ENCODE measurements at places on chromosomes 4 and X.

- DNase-seq: no peak
Observed at GRCh38 chrX:17605676-17606075, 131.6 kb upstream of the SCML1 start.

DNA sequence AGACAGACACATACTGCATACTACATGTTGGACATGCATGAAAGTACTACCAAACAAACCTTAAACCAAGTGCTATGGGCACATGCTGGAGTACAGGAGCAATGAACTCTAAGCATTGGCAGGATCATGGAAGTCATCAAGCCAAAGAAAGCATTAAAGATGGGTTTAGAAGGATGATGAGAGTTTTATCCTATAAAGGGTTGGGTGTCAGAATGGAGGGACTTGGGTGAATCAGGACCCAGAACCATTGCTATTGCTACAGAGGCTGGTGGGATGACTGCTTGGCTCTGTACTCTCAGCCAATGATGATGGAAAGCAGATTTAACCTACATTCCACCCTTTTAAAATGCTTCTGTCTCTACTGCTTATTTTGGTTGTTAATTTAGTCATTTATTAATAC lies 233.9 kb upstream of the EDA2R start:
- no peak for DNase-seq

- DNase-seq: no peak
Observed at GRCh38 chrX:41335958-41336331, 2.0 kb downstream of the DDX3X start.

DNA sequence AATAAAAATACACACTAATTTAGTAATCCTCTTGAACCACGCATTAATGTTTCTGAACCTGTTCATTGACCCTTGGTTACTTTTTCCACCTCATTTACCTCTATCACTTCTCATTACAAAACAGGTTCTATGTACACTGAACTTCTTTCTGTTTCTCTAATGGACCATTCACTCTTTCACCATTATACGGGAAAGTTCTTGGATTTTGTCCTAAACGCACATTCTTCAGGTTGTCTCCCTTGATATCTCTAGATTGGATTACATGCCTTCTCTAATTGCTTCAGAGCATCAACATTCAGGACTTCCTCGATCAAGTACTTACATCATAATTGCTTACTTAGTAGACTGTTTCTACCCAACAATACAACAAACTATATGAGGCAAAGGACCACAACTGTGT lies 359.4 kb upstream of the FSTL5 start:
- no peak for DNase-seq

GRCh38 chr4:107896158-107896645 lies 35.1 kb upstream of the CYP2U1 start:
- DNase-seq: no peak

DNA sequence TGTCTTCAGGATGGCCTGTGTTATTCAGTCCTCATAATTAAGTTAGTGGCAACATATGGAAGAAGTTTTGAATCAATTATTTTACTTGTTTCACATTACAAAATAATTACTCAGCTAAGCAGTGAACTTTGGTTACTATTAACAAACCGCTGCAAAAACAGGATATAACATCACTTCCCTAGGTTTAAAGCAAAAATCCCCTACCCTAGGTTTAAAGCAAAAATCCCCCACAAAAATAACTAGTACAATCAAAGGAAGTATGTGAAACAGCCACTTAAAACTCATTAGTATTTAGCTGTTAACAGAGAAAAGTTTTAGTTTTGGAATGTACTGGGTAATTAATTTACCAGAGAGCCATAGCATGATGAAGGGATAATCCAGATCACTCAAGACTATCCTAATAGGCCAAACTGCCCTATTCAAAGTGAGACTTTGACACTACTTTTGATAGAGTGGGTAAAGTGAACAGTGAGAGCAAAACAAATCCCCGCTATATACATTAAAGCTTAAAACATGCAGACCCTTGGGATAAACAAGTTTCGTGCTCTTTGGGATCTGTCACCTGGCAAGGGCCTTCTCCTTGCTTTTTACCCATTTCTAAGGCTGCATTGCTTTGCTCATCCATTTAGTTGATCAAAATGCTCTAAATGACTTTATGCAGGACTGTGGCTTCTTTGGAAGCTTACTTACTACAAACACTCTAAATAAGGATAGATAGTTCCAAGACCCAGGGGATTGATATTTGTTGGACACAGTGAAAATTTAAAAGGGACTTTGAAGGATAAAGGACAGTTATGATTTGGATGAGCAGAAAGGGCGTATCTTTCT lies 36.4 kb upstream of the GPR174 start:
- no peak for DNase-seq

DNA sequence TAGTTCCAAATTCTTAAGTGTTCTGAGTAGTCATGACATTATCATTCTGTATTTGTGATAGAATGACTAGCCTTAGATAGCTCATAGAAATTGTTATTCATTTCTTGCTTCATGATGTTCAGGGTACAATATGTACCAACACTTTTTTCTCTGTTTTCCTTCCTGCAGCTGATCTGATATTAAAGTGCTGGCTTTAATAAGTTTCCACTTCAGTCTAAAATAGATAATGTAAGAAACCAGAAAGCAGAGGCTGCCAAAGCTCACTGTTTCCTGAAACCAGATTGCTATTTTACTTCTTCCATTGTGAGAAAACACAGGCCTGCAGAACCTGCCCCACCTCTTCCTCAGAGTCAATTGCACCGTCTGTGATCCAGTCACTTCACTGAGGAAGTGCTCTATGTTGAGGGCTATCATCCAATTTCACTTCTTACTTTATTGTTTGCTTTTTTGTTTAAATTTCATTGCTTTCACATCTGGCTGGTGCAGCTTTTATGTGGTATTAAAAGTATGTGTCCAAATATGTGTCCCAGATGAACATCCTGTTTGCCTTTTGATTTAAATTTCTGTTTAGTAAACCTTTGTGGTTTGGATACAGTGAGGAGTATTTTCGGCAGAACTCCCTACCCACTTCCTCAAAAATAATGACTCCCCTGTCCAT lies 652.1 kb downstream of the ANKRD50 start:
- DNase-seq: no peak

DNA sequence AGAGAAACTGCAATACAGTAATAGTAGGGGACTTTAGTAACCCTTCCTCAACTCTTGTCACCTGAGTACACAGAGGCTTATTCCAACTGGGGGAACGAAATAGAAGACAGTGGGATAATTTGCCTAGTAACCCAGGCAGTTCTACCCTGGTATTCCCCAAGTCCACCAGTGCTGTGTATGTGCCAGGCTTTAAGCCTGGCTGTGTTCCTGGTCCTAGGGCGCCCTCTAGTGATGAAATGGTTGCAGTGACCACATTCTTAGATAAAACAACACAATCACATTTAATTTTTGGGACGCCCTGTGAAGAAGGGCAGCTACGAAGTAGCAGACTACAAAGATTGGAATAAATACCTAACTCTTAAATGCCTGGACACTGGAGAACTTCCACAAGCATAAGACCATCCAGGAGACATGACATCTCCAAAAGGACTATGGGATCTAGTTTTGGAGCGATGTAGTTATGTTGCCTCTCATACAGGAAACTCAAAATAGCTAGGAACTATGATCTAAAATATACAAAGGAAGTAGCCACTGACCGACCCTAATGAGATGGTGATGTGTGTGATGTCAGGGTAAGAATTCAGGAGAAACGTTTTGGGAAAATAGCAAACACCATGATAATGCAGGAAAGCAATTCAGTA lies 288.5 kb upstream of the ZCCHC13 start:
- DNase-seq: peak; percentile 21

- DNase-seq: no peak
Observed at GRCh38 chr4:163042306-163042705, 124.4 kb downstream of the NAF1 start.

DNA sequence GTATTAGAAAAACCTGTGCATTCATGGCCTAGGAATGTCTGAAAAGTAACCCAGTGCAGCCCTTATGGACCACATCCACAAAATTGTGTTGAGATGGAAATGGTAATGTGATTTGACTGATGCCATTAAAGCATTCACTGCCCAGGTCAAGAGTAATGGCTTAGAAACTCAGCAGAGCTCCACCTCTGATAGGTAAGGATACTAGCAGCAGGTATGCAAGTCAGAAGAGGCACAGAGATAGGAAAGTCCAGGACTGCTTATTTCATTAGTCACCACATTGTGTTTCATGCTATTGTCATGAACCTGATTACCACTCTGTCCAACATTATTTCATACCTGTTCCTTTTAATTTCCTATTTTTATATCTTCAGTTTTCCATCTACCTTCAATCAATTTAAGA lies 2042.2 kb downstream of the ARAP2 start:
- DNase-seq: no peak

GRCh38 chr4:119977076-119977940 lies 89.3 kb downstream of the MAD2L1 start:
- DNase-seq: no peak

DNA sequence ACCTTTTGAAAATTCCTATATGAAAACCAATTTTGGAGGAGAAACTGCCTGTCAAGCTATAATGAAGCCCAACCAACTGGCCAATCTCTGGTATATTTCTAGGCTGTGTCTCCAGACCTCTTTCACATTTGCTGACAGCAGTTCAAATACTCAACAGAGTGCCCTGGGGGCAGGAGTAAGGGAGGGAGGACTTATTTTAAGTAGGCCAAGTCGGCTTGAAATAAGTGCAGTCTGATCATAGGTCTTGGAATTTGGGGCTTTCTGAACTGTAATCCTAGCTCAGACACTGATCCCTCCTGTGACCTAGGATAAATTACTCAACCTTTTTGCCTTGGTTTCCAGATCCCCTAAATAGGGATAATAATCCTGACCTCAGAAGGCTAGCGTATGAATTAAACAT lies 59.4 kb upstream of the SLC7A11 start:
- DNase-seq: no peak

- DNase-seq: no peak
Observed at GRCh38 chr4:62898115-62898514, 1511.1 kb downstream of the TECRL start.

DNA sequence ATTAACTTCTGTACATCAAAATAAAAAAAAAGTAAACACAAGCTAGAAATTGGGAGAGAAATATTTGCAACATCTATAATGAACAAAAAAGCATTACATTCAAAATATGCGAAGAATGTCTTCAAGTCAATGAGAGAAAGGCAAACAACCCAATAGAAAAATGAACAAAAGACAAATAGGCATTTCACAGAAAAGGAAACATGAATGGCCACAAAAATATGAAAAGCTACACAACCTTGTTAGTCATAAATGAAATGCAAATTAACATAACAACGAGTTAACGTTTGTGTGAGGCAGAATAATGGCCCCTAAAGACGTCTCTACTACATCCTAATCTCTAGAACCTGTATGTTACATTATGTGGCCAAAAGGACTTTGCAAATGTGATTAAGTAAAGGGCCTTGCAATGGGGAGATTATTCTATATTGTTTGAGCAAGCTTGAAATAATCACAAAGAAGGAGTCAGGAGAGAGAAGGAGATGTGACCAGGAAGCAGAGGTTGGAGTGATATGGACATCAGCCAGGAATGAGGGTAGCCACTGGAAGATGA lies 86.8 kb downstream of the WDFY3 start:
- DNase-seq: no peak

DNA sequence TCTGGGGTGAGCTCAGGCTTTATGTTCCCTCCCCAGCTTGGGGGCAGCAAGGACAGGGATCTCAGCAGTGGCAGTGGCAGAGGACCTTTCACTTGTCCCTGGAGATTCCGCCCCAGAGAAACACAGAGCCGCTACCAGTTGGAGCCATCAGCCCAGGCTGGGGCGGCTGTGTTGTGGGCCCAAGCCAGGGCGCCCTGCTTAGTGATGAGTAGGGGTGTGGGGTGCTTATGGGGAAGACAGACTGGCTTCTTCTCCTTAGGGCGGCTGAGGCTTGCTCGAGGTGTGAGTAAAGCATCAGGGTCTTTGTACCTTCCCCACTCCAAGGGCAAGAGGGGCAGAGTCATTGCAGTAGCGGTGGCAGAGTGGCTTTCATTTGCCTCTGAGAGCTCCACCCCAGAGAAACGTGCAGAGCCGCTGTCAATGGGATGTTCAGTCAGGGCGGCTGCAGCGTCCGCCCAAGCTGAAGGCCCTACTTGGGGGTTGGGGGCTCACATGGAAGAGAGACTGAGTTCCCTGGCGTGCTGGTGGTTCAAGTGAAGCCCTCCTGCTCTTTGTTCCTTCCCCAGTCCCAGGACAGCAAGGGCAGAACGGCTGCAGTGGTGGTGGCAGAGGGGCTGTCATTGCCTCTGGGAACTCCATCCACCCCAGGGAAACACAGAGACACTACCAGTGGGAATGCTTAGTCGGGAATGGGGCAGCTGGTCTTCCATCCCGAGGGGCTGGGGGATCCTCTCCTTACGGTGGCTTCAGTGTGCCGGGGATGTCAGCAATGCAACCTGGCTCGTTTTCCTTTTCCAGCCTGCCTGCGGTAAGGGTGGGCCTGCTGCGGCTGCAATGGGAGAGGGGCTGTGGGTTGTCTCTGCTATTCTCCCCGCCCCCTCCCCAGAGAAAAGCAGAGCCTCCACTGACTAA lies 2142.5 kb upstream of the TENM3 start:
- DNase-seq: no peak

GRCh38 chrX:153554519-153555167 lies 37.2 kb downstream of the ATP2B3 start:
- no peak for DNase-seq

DNA sequence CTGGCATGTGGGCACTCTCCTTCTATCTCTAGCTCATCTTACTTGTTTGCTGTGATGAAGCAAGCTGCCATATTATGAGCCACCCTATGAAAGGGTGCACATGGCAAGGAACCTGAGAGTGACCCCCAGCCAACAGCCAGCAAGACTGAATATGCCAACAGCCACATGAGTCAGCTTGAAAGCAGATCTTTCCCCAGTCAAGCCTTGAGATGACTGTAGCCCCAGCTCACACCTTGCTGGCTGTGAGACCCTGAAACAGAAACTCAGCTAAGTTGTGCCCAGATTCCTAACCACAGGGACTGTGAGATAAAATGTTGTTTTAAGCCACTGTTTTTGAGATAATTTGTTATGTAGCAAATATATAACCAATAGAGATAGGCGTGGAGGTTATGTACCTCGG lies 36.2 kb downstream of the KDM5C start:
- DNase-seq: no peak

DNA sequence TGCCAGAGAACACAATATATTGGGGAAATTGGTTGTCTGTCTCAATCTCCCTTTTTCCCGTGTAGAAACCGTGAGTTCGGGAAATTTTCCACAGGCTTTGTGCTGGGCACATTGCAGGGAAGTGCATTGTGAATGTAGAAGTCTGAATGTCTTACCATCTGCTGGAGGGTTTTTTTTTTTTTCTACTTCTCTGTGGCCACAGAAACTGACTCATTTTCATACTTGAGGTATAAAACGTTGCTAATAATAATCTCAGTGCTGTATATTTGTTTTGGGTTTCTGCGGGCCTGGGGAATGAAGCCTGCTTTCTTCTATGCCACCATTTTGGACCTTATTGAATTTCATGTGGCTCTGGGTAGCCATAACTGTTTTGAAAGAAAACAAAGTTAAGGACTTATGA lies 1001.2 kb downstream of the STIM2 start:
- DNase-seq: no peak

GRCh38 chrX:72294497-72294896 lies 11.2 kb downstream of the CITED1 start:
- no peak for DNase-seq

DNA sequence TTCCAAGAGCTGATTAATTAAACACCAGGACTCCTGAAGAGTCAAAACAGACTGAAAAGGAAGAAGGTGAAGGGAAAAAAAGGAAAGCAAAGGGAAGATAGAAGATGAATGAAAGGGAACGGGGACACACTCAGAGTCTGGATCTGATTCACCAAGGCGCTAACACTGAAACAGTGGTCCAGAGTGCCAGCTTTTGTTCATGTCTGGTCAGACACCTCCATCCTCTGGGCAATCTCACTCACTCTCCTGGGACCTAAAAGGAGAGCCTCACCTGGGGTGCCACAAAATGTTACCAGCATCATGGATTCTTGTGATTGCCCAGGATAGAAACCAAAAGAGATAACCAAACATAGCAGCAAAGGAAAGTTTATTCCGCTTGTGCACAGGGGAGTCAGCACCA lies 120.3 kb upstream of the AFF2 start:
- DNase-seq: no peak
